Stimulated activated CD4-positive, alpha-beta T cell treated with anti-CD3 and anti-CD28 coated beads, Interleukin-15, amount 100 ng/mL, for 1 hour (primary cell): ENCODE measurements at places on chromosomes 13 and 19.

GRCh38 chr13:53269634-53270033 lies 241.0 kb downstream of the OLFM4 start:
- DNase-seq: no peak

DNA sequence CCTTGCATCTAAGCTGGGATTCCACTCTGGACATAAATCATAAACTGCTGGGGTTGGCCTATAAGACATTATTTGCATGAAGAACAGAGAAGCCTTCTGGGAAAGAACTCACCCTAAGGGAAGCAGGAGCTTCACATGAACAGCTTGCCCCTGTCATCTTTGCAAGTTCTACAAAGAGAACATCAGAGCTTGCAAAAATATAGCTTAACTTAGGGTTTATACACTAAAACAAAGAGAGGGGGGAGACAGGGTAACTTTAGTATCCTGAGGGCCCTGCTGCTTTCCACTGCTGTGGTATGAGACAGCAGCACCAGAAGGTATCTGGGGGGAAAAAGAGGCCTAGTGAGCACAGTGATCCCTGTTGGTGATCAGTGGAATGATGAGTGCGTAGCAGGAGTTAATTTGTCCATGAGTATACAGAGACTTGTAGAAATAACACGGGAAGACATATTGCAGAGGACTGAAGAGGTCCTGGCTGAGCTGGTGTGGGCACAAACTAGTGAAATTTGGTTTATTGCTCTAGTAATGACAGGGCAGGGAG lies 116.1 kb upstream of the TSC22D1 start:
- no peak for DNase-seq

DNA sequence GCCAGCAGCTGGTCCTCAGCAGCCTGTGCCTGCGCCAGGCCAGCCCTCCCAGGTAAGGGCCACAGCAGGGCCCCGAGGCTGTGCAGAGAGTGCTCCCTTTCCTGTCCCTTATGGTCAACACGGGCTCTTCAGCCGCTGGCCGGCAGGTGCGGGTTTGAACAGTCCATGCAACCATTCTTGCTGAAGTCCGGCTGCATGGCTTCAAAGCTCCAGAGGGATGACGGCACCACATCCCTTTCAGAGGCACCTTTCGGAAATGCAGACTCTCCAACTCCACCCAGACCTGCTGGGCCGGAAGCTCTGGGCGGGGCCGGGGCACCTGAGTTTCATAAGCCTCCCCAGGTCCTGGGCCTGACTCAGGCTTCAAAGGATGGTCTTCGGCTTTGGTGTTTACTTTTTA lies 81.3 kb downstream of the SPACA7 start:
- DNase-seq: no peak

DNA sequence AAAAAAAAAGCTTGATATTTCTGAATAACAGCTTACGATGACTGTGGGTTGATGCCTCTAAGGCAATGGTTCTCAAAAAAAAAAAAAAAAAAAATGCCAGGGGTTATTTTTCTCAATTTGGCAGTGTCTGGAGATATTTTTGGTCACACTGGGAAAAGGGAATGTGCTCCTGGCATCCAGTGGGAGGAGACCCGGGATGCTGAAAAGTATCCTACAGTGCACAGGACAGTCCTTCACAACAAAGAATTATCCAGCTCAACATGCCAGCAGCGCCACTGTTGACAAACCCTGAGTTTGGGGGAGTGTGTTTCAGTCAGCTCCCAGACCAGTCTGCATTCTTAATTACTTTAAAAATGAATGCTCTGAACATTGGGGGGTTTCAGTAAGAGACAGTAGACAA lies 54.5 kb downstream of the FLT3 start:
- no peak for DNase-seq

GRCh38 chr13:37488726-37489125 lies 109.8 kb downstream of the POSTN start:
- DNase-seq: no peak

- DNase-seq: no peak
These were observed 94.3 kb downstream of the POSTN start for GRCh38 chr13:37504251-37504650.

GRCh38 chr13:110225609-110226574 lies 81.1 kb downstream of the COL4A1 start:
- no peak for DNase-seq

DNA sequence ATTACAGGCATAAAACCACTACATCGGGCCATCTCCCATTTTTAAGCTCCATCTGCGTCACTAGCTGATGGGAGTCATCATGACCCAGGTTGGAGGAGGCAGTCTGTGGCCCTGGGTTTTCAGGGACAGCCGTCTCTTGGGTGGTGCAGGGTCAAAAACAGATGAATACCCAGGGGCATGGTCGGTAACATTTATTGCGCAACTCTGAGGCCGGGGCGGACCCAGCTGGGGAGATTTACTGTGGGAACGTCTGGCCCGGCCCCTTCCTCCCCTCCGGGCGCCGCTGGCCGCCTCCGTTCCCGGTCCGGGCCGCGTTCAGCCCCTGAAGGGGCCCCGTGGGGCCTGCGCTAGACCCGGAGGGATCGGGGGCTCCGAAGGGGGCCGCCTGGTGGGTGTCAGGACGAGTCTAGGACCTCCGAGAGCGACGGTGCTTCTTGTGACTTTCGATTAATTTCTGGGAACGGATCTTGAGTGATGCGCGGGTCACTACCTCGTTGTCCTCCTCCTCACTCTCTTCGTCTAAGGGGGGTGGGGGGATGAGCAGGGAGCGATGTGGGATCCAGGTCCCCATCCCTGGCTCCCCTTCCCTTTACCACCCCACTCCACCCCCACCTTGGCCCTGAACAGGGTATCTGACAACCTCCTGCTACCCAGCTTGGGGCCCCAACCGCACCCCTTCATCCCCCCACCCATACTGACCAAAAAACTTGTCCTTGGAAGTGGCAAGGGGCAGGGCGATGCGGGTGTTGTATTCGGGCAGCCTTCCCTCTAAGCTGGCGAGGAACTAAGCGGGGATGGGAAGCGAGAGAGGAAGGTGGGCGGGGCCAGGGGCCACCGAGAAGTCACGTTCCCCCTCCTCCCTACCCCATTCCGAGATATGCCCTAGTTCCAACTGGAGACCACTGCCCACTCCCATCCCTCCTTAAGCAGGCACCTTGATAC lies 1.6 kb upstream of the RGL3 start:
- no peak for DNase-seq
